ENCODE measurements at places on chromosomes 4 and X. TPM values are rescaled to one million over a fixed set of nuclear protein-coding genes. Genes with fewer than 3 reads are reported as not detected.

The RGS12 gene
- 68.8 TPM for total RNA-seq

The HELQ gene
- 19.8 TPM for total RNA-seq

The GPC4 gene
- 2.5 TPM for total RNA-seq

The CHRNA9 gene
- 0.31 TPM for total RNA-seq

The GIMD1 gene
- not detected for total RNA-seq

The ARAF gene
- 7.3 TPM for total RNA-seq

The PDE6B gene
- total RNA-seq: 5.6 TPM

The FABP2 gene
- not detected for total RNA-seq

The SLC2A9 gene
- 3.1 TPM for total RNA-seq

The SEL1L3 gene
- 92.3 TPM for total RNA-seq

The RTL3 gene
- total RNA-seq: not detected

The ATP8A1 gene
- 239 TPM for total RNA-seq

The CORIN gene
- total RNA-seq: 0.62 TPM

The LAGE3 gene
- total RNA-seq: 13.4 TPM

The ADGRG4 gene
- total RNA-seq: not detected

The MAGEA12 gene
- not detected for total RNA-seq

The HMGN5 gene
- 0.31 TPM for total RNA-seq

The PAGE5 gene
- not detected for total RNA-seq

The ATXN3L gene
- total RNA-seq: not detected

The GDPD2 gene
- total RNA-seq: 2.5 TPM

The PRKG2 gene
- 15.0 TPM for total RNA-seq

The CFI gene
- total RNA-seq: 3.1 TPM

The ASB5 gene
- 0.47 TPM for total RNA-seq

The NAP1L3 gene
- 126 TPM for total RNA-seq

The ZNF718 gene
- 22.8 TPM for total RNA-seq

The GABRQ gene
- 0.47 TPM for total RNA-seq

The PPEF1 gene
- 44.5 TPM for total RNA-seq

The TAF7L gene
- total RNA-seq: 0.16 TPM

The TFE3 gene
- total RNA-seq: 8.1 TPM

The SYP gene
- total RNA-seq: 158 TPM

The OPN1MW gene
- not detected for total RNA-seq

The CFAP99 gene
- total RNA-seq: not detected

The PPA2 gene
- 72.7 TPM for total RNA-seq

The PLAC8 gene
- 1.4 TPM for total RNA-seq

The GABRG1 gene
- 49.9 TPM for total RNA-seq

The CXorf49 gene
- not detected for total RNA-seq

The FAM156B gene
- total RNA-seq: 10.6 TPM

The MAGIX gene
- total RNA-seq: 3.4 TPM

The GLRA3 gene
- 5.0 TPM for total RNA-seq

The RAB40AL gene
- 0.31 TPM for total RNA-seq

The SPATA18 gene
- total RNA-seq: 1.2 TPM

The NWD2 gene
- 44.5 TPM for total RNA-seq

Data from occipital lobe (tissue), 3 donors.